ENCODE measurements at places on chromosomes 6 and 20.

DNA sequence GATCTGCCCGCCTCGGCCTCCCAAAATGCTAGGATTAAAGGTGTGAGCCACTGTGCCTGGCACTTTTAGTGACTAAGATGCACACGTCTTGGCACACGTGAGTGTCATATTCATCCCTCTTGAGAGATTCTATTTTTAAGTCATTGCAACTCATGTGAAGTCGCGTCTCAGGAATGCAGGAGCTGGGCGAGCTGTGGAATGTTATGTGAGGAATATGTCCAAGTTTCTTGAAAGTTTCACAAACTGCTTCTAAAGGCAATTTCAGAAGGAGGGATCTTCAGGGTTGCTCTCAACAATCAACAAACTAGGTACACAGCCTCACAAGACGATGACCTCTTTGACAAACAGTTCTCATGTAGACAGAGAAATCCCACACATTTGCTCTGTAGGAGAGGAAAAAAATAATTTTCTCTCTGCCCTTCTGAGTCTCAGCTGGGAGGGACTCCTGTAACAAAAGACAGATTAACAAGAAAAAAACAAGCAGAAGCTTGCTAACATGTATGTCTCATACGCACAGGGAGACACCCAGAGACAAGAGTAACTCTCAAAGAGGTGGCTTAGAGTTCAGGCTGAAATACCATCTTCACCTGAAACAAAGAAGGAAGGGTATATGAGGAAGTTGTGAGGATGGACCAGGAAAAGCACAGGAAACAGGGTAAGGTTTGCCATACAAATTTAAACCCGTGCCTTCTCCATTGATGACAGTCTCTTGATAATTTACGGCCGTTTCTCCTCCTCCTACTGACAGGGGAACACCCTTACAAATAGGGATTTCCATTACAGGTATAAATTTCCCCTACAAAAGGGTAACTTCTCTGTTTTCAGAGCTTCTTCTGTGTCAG, 45.3 kb upstream of the FAM50B start:
- peak; percentile 86 for DNase-seq

DNA sequence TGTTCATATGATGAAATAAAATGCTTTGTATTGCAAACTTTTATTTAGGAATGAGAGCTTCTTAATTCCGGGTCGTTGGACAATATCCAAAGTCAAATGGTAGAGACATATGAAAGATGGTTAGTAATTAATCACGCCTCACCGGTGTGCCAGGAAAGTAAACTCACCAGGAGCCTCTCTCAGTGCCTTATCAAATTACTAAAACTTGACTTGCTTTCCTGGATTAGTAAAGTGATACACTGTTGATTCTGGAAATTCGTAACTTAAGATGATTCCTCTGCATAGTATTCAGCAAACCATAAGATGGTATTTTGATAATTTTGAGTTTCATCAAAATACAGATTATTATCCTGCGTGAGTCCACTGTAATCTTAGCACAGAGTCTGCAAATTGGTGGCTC, 115.2 kb downstream of the PAX1 start:
- DNase-seq = no peak

DNA sequence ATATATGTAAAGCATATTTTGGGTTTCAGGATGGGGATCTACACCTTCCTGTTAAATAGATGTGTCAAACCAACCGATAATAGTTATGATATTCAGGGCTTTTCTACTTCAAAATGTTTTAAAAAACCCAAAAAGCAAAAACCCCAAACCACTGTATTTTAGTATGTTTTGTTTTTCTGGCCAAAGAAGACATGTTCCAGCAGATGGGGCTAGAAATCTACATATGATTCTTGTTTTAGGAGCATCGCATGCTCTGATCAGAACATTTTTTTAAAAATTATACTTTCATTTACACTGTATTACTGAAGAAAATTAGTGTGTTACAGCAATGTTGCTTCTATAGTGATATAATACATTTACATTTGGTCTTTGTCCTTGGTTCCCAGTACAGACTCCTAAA, 11.0 kb downstream of the RMND1 start:
- peak; percentile 62 for DNase-seq

- DNase-seq = no peak
These were observed 919.6 kb downstream of the KIF16B start for GRCh38 chr20:15653396-15654207.

DNA sequence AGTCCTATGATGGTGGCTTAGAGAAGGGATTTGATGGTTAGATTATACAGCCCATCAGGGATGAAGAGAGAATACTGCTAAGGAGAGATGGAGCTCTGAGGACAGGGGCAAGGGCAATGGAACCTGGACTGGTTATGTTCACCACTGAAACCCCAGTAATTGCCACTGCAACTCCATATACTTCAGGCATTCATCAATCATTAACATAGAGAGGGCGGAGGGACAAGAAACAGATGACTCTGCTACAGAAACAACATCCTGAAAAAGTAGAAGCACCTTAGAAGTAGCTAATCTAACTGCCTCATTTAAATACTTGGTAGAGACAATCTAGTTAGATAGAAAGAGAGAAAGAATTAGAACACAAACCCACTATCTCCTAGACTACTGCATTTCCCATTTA, 89.8 kb downstream of the MDN1 start:
- DNase-seq = no peak

- DNase-seq = peak; percentile 85
These were observed 153.5 kb upstream of the STMND1 start for GRCh38 chr6:16948396-16948795.

DNA sequence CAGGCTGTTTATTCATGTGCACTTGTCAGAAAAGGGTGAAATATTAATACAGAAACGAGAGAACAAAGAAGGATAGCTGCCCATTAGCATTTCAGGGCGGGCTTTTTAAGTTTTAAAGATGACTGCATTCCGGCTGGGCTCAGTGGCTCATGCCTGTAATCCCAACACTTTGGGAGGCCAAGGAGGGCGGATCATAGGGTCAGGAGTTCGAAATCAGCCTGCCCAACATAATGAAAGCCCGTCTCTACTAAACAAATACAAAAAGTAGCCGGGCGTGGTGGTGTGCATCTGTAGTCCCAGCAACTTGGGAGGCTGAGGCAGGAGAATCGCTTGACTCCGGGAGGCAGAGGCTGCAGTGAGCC, 130.5 kb downstream of the HFE start:
- DNase-seq = peak; percentile 65

- DNase-seq = no peak
These were observed 31.7 kb upstream of the RPS6KA2 start for GRCh38 chr6:166658792-166659150.

DNA sequence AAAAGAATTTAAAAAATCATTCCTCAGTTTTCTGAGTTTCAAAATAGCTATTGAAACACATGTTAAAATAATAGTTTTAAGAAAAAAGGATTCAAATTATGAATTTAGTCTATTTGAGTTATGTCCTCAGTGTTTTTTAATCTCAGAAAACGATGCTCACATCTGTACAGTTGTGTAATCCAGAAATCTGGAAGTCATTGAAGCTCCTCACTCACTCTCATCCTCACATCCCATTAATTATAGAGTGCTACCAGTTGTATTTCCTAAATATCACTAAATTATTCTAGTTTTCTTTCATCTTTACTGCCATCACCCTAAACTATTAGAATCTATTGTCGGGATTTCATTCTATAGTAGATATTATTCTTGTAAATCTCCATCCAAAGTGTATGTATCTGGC, 234.7 kb upstream of the RIMS1 start:
- DNase-seq = peak; percentile 78

DNA sequence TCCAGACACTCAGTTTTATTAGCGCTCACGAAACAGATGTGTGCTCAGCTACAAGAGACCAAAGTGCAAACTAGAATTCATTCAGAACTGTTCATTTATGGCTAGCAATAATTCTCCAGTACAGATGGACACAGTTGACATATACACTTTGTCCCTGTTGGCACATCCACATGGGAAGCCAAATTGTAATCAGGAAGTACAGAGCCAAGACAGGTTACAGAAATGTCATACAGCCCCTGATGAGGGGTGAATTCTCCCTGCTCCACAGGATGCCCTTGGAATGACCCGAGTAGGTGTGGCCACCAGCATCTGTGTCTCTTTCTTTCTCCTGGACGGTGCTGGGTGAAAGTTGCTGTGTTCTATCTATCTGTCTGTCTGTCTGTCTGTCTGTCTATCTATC, 7.6 kb downstream of the DHX35 start:
- DNase-seq = no peak

- no peak for DNase-seq
These were observed 41.4 kb upstream of the PCMTD2 start for GRCh38 chr20:64214113-64214512.

GRCh38 chr20:6501061-6501460, 266.4 kb upstream of the BMP2 start:
- DNase-seq = no peak

DNA sequence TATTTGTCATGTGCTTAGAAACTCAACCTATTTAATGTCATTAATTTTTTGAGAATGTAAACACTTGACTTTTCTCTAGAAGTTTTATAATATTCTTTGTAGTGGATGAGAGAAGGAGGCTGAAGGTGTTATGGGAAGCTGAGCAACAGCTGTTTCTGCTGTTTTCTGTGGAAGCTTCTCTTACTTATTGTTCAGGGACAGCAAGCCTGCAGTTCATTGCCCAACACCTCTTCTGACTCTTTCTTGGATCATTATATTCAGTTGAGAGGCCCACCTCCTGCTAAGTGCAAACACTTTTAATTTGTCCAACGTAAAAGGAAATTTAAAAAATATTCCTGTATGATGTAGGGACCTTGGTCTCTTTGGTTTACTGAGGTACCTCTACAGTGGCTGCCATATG, 12.0 kb upstream of the ADGRF4 start:
- no peak for DNase-seq

DNA sequence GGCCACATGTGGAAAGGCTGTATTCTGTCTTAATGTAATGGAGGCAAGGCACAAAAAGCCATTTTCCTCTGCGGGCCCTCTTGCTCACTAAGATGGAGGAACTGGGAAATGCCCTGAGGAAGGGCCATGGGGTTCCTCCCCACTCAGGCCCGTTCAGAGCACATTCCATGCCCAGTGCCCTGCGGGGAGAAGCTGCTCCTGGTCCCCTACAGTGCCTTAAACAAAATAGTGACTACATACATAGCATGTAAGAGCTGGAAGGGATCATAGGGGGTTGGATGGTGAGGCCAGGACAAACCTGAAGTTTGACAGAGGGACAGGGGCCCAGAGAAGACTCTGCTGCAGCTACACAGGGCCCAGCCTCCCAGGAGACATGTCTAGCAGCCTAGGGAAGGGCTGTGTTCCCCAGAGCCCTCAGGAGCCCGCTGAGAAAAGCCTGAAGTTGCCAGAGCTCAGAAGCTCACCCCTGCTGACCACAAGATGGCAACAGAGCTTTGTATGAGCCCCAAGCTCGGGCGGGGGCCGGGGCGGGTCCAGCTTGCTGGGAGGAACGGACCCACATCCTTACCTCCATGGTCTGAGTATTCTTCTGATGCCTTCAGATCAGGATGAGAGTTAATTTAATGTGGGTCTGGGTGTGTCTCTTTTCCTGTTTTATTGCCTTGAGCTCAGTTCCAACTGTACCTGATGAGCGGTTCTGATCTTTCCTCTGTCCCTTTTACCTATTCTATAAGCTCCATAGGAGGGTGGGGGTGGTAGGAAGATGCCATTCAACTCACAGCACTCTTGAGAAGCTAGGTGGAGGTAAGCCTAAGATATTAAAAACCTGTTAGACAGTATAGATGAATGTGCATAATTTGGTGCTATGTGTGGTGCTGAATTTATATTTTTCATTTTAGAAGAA, 242.9 kb downstream of the CDC5L start:
- DNase-seq = no peak

DNA sequence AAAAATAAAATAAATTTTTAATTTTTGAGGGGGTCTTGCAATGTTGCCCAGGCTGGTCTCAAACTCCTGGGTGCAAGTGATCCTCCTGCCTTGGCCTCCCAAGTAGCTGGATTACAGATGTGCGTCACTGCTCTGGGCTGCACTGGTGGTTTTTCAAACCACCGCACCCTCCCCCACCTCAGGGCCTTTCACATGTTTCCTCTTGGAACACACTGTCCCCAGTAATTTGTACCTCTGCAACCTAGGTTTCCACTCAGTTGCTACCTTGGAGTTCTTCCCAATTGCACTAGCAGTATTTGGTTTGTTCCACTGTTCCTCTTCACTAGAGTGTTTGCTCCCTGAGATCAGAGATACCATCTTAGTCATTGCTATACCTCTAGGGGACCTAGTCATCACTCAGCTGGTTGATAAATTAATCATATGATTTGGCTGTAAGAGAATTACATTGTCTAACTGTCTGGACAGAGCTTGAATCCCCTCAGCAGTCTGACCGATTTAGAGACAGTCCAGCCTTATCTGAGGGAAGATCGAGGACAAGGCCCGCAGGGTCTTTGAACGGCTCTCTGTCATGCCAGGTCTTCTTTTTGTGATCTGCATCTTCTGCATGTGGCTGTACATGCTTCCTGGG, 32.0 kb downstream of the CEP43 start:
- no peak for DNase-seq

- peak; percentile 51 for DNase-seq
These were observed 221.7 kb upstream of the ECI2 start for GRCh38 chr6:4356899-4357659.

DNA sequence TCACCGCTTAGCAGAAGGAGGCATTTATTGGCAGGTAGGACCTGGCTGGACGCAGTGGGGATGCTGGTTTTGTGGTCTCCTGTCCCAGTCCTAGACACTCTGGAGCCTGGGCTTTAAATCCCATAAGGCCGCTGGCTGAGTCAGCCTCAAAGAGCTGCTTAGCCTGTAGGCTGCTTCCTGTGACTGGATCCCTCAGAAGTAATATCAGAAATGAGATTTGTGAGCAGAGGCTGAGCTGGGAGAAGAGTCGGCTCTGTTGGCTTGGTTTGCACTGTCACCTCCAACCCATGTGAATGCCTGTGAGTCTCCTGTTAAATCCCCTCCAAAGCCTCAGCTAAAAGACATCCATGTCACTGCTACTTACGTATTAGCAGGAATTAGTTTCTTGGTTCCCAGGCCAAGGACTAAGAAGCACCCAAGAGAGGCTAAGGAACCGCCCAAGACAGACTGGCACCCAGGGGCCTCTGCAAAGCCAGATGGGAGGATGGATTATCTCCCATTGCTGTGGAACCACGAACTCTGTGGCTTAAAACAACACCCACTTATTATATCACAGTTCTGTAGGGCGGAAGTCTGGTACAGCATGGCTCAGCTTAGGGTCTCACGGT, 289.4 kb downstream of the CDC5L start:
- DNase-seq = no peak

- DNase-seq = no peak
These were observed 3.6 kb upstream of the ABHD12 start for GRCh38 chr20:25394276-25394675.

DNA sequence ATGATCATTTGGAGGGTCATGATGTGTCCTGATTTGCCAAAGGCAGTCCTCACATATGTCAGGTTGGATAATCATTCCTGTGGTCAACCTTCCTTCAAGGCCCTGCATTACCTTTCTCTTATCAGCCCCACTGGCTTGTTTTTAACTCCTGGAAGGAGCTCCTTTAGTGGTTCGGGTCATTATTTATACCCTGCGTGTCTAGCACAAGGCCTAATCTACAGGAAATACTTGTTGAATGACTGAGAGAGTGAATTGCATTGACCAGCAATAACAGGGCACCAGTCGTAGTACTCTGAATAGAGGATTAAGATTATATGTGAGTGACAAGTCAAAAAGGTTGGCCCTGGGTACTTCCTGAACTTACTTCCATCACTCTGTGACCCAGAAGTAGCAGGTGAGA, 4.5 kb downstream of the HIVEP2 start:
- DNase-seq = no peak

GRCh38 chr20:49447946-49448809, 34.3 kb downstream of the KCNB1 start:
- peak; percentile 76 for DNase-seq

Measured in muscle of leg (tissue), 16 donors.